ENCODE measurements at places on chromosomes 5 and 9.

DNA sequence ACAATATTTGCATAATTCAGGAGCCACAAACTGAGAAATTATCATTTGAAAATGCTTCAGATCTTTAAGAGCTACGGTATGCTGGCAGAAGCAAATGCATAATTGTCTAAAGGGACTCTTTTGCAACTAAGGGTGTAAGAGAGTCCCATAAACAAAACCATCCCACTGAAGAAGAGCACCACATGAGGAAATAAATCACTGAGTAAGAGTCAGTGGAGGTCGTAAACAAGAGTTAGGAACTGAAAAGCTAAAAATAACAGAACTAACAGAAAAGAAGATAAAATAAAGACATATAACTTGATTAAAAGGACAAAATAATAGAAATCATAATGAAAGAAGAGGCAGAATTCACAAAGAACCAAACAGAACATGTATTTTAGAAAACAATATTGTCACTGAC lies 3.5 kb upstream of the SMC2 start:
- no peak for DNase-seq

GRCh38 chr9:127660886-127661741 lies 45.7 kb upstream of the CFAP157 start:
- no peak for DNase-seq

- peak; percentile 17 for DNase-seq
Observed at GRCh38 chr9:34675048-34675714, 12.7 kb upstream of the CCL27 start.

DNA sequence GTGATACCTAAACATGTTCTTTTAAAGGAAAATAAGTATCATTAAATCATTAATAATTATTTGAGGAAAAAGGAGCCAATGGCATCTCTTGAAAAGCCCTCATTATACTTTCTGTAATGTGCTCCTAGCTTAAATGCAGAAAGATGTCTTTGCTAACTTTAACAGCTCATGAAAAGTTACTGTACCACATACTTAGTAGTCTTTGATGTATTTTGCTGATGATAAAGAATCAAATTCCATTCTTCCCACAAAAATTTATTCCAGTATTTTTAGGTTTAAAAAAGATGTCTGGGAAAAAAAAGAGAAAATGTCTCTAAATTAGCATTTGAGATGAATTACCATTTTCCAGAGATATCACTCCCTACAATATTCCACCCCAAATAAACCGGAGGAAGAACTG lies 112.5 kb downstream of the PPP2R2B start:
- DNase-seq, result no peak

DNA sequence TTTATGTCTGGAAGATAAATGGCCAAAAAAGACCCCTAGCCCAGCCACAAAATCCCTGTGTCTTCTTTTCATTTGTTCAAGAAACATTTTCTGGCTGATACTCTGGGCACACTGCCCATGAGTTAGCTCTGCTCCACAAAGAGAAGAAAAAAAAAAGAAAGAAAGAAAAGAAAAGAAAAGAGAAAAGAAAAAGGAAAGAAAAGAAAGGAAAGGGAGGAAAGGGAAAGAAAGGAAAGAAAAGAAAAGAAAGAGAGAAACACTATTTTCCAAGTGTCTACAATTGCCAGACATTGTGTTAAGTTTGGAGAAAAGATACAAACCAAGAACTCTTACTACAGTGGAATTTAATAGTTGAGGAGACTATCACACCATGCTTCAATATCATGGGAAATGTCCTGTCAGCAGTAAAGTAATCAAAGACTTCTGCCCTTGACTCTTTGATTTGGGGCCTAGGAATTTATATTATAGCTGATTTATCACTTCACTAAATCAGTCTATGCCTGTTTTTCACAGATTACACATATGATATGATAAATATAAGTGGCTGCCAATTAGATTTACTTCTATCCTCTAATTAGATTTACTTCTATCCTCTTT lies 3.0 kb downstream of the TRMO start:
- DNase-seq, result no peak

DNA sequence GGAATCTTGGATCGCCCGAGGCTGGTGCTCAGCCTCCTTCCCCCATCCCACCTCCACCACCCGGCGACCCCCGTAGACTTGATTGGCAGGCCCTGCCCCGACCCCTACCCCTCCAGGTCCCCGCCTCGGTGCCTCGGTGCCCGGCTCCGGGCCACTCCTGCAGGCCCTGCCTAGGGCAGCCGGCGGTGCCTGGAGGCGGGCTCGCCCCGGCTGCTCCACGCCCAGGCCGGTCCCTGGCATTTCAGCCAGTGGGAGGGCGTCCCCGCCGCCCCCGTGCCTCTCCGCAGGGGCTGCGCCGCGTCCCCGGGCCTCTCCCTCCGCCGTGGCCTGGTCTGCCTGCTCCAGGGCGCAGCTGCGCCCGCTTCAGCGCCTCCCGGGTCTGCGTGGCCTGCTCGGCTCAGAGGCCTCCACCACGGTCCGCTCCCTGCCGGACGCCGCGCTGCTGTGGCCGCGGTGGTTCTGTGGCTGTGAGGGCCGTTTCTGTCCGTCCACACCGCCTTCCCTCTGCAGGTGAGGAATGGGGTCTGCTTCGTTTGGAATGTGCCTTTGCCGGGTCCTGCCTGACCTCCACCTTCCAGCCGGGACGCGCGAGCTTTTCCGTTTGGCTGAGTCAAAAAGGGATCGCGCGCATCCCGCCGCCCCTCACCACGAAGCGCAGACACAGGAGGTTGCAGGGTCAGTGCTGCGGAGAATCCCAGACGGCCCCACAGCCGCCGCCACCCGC lies 48.3 kb upstream of the IRX4 start:
- DNase-seq, result no peak

All from RCC 7860 (cell line).